ENCODE measurements at places on chromosomes 4 and X.
A peak's percentile ranks its signal among the peaks of the same experiment; 100 is the strongest.

DNA sequence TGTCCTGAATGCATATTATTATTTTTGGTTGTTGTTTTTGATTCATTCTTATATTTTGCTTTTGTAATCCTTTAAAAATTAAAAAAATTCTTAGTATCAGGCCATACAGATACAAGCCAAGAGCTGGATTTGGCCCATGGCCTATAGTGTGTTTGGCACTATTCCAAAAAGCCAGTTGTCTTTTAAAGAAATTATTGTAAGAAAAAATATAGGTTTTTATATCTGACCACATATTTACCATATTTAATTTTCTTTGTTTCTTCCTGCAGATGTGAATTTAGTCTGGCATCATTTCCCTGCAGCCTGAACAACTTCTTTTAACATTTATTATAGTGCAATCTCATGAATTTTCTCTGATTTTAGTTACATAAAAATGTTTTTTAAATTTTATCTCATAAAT, 652.8 kb upstream of the NR3C2 start:
- no peak for DNase-seq

GRCh38 chr4:44662623-44663005, 11.2 kb upstream of the YIPF7 start:
- peak; percentile 5 for DNase-seq

GRCh38 chrX:19487520-19488200, 27.6 kb downstream of the MAP3K15 start:
- no peak for DNase-seq

- no peak for DNase-seq
Observed at GRCh38 chr4:65250916-65251315, 419.4 kb downstream of the EPHA5 start.

- DNase-seq: no peak
Observed at GRCh38 chrX:23797371-23798128, 14.6 kb downstream of the SAT1 start.

- DNase-seq: no peak
Observed at GRCh38 chr4:120858776-120859175, 63.8 kb downstream of the PRDM5 start.

- no peak for DNase-seq
Observed at GRCh38 chr4:19324184-19324583, 927.5 kb upstream of the SLIT2 start.

DNA sequence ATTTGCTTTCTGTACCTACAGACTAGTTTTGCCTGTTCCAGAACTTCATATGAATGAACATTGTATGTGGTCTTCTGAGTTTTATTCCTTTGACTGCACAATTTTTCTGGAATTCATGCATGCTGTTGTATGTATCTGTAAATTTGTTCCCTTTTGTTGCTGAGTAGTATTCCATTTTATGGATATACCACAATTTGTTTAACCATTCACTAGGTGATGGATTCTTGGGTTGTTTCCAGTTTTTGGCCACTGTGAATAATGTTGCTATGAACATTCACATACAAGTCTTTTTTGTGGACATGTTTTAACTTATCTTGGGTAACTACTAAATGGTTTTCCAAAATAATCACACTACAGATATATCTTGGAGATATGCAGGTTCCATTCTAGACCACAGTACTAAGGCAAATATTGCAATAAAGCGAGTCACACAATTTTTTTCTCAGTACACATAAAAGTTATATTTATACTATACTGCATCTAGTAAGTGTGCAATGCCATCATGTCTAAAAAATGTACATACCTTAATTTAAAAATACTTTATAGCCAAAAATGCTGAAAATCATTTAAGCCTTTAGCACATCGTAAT, 58.7 kb downstream of the TSPAN5 start:
- no peak for DNase-seq

- DNase-seq: no peak
Observed at GRCh38 chr4:54233277-54233696, 4.2 kb downstream of the PDGFRA start.

DNA sequence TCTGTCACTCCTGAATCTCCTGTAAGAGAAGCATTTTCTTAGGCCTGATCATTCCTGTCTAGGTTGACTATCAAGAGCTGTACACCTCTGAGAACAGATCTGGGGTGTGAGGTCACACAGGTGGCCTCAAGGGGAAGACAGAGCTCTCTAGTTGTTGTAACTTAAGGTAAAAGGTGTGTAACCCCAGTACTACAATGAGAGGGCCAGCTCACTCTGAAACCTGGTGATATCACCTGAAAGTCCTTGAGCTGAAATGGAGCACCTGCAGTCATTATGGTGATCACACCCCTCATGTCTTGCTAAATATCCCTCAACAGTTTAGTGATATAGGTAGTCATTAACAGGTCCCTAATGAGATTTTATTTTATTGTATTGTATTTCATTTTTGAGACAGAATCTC, 8.8 kb upstream of the FAM9C start:
- no peak for DNase-seq

- no peak for DNase-seq
Observed at GRCh38 chr4:126784966-126785580, 847.7 kb upstream of the INTU start.

GRCh38 chr4:931194-931959, 739 bp downstream of the GAK start:
- DNase-seq: no peak

GRCh38 chrX:111270339-111270738, at the start of gene CAPN6:
TSS of gene CAPN6 (minus strand) at chrX:111270483. CDS start at chrX:111263936, 6,547 bp downstream.
- no peak for DNase-seq

- DNase-seq: peak; percentile 32
Observed at GRCh38 chr4:75939890-75940691, 722 bp downstream of the NAAA start.

DNA sequence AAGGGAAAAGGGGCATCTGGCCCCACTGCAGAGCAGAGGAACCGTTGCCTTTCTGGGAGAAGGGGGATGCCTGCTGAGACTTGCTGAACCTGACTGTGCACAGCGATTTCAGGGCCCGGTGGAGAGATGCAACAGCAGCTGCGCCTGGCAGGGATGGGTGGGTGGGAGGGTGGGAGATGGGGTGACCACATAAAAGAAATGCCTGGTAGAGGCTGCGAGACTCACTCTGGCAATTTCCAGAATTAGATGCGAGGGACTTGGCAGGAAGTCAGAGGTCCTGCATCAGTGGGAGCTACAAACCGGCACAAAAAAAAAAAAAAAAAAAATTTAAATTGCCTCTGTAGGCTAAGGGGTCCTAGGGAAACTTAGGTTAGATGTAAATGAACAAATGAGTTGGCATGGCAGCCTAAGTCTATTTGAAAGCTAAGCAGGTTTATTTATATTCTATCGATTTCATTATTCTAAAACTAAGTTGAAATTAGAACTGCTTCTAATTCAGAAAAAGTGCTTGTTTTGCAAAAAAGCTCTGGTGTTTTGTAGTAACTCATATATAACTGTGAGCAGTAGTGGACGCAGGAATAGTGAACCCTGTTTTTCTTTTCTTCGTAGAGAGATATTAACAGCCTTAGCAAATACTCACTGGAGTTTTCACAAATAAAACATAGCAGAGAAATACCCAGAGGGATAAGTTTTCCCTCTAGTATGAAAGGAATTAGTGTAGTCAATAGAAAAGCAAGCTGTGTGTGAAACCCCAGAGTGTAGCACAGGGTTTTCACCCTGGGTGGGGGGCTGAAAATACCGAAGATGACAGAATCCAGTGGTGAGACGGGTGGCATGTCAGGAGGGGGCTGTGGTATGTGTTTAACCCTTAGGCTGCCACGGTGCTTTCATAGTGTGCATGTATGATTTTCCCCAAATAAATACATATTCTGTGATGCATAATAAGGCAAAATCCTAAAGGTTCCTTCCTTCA, 130.1 kb downstream of the EGF start:
- no peak for DNase-seq

DNA sequence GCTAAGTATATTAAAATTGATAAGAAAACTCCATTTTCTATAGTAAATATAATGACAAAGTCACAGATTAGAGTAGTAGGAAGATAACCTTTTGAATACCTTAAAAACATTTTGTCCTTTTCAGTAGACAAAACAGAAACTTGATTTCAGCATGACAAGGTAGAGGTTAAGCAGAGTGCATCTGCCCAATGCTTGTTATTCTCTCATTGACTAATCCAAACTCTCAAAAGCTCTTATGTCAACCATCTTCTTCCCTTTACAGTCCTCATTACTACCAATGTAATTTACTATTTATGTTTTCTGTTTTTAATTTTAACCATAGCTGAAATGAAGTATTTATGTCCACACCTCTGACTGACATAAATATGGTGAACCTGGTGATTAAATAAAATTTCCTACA, 11.1 kb downstream of the NIPAL1 start:
- DNase-seq: no peak

GRCh38 chr4:83390944-83391343, 56.3 kb upstream of the HPSE start:
- no peak for DNase-seq

GRCh38 chrX:136828830-136829229, 48.1 kb upstream of the ARHGEF6 start:
- no peak for DNase-seq

DNA sequence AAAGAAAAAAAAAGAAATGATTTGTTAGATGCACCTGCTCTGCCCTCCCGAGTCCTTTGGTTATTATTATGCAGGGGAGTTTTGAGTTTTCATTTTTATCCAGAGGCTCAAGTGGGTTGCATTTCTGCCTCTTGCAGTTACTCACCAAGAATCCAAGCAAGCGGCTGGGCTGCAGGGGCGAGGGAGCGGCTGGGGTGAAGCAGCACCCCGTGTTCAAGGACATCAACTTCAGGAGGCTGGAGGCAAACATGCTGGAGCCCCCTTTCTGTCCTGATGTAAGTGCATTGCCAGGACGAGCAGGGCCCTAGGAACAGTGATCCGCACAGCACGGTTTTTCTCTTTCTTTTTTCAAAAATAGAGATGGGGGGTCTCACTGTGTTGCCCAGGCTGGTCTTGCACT, 39.1 kb downstream of the HTT-AS start:
- no peak for DNase-seq

DNA sequence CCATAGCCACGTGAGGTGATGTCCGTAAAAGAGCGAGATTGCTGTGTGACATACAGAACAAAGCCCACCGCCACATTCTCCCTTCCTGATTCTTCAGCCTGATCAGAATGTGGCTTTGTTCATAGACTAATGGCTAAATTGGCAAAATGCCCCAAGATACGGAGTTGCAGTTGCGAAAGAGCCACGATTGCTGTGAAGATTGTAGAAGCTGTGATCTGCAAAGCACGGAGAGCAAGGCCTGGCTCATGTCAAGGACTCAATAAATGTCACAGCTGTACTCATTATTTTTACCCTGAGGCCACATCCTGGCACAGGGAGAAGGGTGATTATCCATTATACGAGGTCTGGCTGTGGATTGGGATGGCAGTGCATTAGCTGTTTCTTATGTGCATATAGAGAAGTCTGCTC, 34.2 kb downstream of the ARSD start:
- DNase-seq: no peak

DNA sequence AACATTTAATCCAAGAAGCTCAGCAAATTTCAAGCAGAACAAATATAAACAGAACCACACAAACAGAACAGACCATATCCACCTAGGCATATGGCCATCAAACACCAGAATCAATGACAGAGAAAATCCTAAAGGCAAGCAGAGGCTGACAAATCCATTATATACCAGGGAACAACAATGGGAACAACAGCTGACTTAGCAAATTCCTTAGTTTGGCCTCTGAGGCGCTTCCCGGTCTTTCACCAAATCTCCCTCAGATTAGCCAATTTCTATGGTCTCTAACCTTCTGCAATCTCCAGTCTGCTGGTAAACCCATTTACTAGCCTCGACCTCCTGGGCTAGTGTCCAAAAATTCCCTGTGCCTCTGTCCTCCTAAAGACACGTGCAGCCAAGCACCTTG, 59.2 kb downstream of the GPR143 start:
- DNase-seq: no peak

DNA sequence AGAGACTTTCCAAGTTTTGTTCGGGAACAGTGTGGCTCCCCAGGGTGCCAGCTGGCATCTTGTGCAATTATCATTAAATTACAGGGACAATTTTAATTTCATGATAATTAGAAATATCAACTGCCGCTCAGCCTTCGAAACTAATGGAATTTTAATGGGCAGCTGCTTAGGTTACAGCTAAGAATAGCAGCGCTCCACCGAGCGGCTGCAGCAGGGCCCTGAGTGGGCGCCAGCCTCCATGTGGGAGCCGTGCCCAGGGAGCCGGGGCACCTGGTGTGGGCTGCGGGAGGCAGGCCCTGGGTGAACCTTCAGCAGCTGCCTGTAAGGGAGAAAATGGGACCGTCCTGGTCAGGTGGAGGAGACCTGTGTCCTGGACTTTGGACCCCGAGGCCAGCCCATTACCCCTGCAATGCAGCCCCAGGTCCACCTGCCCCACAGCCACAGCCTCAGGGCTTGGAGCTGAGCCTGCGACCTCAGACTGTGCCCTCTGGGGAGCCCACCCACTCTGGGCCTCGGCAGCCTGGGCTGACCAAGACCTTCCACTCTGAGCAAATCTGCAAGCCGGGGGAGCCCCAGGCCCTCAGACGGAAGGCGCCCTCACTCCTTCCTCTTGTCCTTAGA, 21.1 kb downstream of the MSANTD1 start:
- DNase-seq: no peak

DNA sequence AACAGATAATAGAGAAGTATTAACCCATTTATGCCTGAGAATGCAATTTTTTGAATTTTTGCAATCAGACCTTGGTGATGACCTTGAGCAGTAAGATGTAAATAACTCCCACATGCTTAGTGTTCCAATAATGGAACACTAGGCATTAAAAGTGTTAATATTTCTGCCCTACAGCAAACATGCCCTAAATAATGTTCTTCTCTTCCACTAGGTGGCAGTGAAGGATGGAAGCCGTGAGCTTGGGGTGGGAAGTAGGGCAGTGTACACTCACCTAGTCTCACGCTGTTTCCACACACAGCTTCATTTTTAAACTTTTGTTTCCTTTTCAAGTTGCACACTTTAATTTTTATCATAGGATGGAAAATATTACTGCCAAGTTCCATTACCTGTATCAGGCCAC, 613.1 kb upstream of the HS3ST1 start:
- DNase-seq: peak; percentile 1

GRCh38 chr4:153274967-153275366, 69.5 kb upstream of the MND1 start:
- no peak for DNase-seq

- no peak for DNase-seq
Observed at GRCh38 chrX:9003041-9003440, 30.9 kb downstream of the FAM9B start.

GRCh38 chr4:38902695-38903094, 35.1 kb downstream of the FAM114A1 start:
- peak; percentile 39 for DNase-seq

- DNase-seq: no peak
Observed at GRCh38 chrX:108437349-108438109, 693 bp downstream of the COL4A6 start.

DNA sequence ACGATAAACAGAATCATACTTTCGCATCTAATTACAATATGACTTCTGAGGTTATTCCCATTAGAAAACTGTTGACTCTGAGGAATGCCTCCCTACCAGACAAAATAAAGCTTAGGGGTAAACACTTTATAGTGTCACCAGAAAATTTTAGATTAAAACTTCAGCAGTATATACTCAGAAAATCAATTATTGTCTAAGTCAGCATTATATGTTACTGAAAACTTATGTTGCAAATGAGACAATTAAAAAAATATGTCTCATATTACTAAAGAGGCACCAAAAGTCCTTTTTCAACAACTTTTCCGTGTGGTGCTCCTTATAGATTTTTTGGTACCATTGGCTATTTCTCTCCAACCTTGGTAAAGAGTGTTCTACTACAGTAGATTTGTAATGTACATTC, 91.4 kb downstream of the HMGN5 start:
- DNase-seq: no peak

GRCh38 chr4:90124276-90124675, 2.9 kb upstream of the CCSER1 start:
- DNase-seq: no peak
